ENCODE measurements at places on chromosomes 3 and 15. TPM values are rescaled to one million over a fixed set of nuclear protein-coding genes. Genes with fewer than 3 reads are reported as not detected.

Gene MUSTN1
- total RNA-seq = 2.2 TPM

Gene FAH
- 18.9 TPM for total RNA-seq

Gene GPR27
- total RNA-seq = not detected

- H3K4me3 ChIP-seq = no peak overlapping the region
- DNase-seq = peak; percentile 17
- H3K27me3 ChIP-seq = no peaks in the 10 kb centered on the region
- H3K4me1 ChIP-seq = no peaks in the 10 kb centered on the region
- H3K36me3 ChIP-seq = no peaks in the 10 kb centered on the region
- no peak overlapping the region for H3K27ac ChIP-seq
Observed at GRCh38 chr3:156388497-156389448, 166.1 kb downstream of the SSR3 start.

GRCh38 chr3:15501126-15501525 lies 20.4 kb downstream of the COLQ start:
- no peak overlapping the region for H3K4me3 ChIP-seq
- no peaks in the 10 kb centered on the region for H3K4me1 ChIP-seq

- H3K4me1 ChIP-seq = no peaks in the 10 kb centered on the region
- no peak for DNase-seq
- H3K4me3 ChIP-seq = no peak overlapping the region
- H3K27me3 ChIP-seq = no peaks in the 10 kb centered on the region
Observed at GRCh38 chr3:169094204-169094603, 569.3 kb downstream of the MECOM start.

Gene CX3CR1
- not detected for total RNA-seq

DNA sequence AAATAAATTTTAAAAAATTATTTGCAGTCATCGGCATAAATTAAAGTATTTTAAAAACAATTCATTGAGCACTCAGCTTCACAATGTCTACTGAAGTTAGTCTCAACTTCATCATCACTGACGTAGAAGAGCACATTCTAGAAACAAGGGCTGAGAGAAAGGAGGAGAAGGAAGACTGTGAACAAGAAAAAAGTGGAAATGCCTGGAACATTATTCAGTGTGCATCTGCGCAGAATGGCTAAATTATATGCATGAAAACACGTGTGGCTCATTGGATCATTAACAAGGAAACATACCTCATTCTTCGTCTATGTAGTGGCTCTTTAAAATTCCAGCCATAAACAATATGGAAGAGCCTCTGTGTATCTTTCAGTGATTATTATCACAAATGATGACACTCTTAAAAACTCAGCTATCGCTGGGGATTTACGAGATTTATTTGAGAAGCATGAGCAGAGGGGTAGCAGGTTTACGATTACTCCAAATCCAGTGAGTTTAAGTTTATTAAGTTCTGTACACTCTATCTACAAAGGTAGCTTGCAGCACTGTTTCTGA lies 404.2 kb upstream of the CDIN1 start:
- H3K27me3 ChIP-seq = no peaks in the 10 kb centered on the region
- no peaks in the 10 kb centered on the region for H3K36me3 ChIP-seq
- DNase-seq = no peak

GRCh38 chr3:50985893-50986292 lies 311.2 kb downstream of the DOCK3 start:
- H3K27ac ChIP-seq = no peak overlapping the region
- no peak overlapping the region for H3K4me3 ChIP-seq
- no peaks in the 10 kb centered on the region for H3K27me3 ChIP-seq
- no peak for DNase-seq
- no peaks in the 10 kb centered on the region for H3K36me3 ChIP-seq
- H3K4me1 ChIP-seq = no peaks in the 10 kb centered on the region

Gene IGSF10
- total RNA-seq = not detected

DNA sequence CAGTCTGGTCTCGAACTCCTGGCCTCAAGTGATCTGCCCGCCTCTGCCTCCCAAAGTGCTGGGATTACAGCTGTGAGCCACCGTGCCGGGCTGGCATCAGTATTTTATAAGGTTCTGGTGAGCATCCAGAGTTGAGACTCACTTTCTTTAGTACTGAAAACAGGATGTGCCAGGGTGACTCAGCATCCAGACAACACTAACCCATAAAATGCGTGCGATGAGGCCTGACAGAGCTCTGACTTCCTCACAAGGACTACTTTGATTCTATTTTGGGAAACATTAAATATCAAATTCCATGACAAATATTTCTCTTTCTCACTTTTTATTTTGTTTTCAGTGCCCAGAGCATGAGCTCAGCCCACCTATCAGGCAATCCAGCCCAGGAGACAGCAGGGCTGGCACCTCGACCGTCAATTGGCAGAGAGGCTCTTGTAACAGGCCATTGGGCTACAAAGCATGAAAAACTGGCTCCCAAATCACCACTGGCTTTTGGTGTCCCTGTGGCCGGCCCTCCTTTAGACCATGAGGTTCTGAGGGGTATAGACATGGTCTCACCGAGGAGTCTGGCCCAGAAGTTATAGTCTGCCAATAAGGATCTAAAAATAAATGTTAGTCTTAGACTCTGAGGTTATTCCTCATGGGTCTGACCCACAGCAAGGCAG lies 75.0 kb downstream of the FEM1B start:
- peak overlapping the region; percentile 97 for H3K27ac ChIP-seq
- no peaks in the 10 kb centered on the region for H3K36me3 ChIP-seq
- peak; percentile 98 for DNase-seq
- H3K27me3 ChIP-seq = no peaks in the 10 kb centered on the region
- peaks cover 20% of the 10 kb centered on the region for H3K4me1 ChIP-seq
- H3K4me3 ChIP-seq = no peak overlapping the region

Gene COLQ
- total RNA-seq = 2.3 TPM

Gene CACNA2D3
- not detected for total RNA-seq

DNA sequence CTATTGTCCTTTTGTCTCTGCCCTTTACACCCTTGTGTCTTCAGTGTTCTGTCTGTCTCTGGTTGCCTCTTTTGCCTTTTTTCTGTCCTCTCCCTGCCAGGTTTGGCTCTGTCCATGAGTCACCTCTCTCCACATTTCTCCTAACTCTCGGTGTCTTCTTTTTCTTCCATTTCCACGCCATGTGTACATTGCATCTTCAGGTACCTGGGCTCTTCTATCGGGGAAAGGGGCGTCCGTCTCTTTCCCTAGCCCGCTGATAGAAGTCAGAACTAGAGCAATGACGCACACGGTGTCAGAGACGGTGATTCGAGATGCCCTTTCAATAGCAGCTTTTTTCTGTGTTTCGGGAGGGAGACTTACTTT lies 641 bp downstream of the OPA1 start:
- DNase-seq = peak; percentile 50
- no peaks in the 10 kb centered on the region for H3K27me3 ChIP-seq
- H3K36me3 ChIP-seq = no peaks in the 10 kb centered on the region
- H3K4me1 ChIP-seq = peaks cover 18% of the 10 kb centered on the region
- H3K27ac ChIP-seq = peak overlapping the region; percentile 80

GRCh38 chr3:137204409-137204808 lies 246.6 kb downstream of the IL20RB start:
- no peak overlapping the region for H3K27ac ChIP-seq
- H3K27me3 ChIP-seq = no peaks in the 10 kb centered on the region
- H3K4me1 ChIP-seq = no peaks in the 10 kb centered on the region
- no peak for DNase-seq

- DNase-seq = peak; percentile 73
- H3K36me3 ChIP-seq = no peaks in the 10 kb centered on the region
- H3K27me3 ChIP-seq = no peaks in the 10 kb centered on the region
- no peak overlapping the region for H3K4me3 ChIP-seq
Observed at GRCh38 chr3:175512700-175513099, 653.6 kb downstream of the NAALADL2 start.

Gene DUOXA2
- not detected for total RNA-seq

Gene RCCD1
- 15.3 TPM for total RNA-seq

Gene GRK7
- total RNA-seq = not detected

DNA sequence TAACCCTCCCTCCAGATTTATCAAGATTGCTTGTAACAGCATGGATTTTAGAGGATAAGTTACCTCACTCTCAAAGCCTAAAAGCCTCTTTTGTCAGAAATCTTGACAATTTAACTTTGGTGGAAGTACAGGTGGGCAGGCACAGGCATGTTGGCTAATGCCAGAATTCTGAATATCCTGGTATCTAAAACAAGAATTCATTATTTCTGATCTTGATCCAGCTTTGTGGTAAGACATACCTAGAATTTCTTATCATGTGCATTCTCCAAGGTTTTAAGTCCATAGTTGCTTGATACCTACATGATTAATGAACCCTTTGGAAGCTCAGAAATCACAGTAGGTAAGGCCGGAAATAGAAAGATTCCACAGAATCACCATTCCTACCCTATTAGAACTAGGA lies 109.9 kb upstream of the TTC14 start:
- H3K4me1 ChIP-seq = no peaks in the 10 kb centered on the region
- H3K27ac ChIP-seq = no peak overlapping the region
- H3K27me3 ChIP-seq = no peaks in the 10 kb centered on the region
- H3K36me3 ChIP-seq = no peaks in the 10 kb centered on the region

DNA sequence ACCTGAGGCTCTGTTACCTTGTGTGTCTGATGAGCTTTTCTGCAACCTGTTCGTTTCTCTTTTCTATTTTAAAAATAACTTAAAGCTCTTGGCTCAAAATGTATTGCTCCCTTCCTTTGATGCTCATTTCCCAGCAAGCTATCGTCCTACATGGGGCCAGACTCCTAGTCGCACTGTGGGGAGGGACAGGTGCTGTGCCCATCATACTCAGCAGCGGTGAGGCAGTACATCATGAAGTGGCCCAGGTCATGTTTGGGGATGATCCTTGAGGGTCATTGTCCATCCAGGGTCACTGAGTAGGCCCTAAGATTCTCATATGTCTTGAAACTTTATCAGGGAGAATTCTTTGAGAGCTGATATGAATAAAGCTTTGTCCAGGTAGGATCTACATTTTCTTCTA lies 41.1 kb downstream of the PTH1R start:
- no peaks in the 10 kb centered on the region for H3K27me3 ChIP-seq
- H3K4me1 ChIP-seq = peaks cover 5% of the 10 kb centered on the region
- no peak for DNase-seq
- H3K36me3 ChIP-seq = peaks cover 30% of the 10 kb centered on the region
- no peak overlapping the region for H3K27ac ChIP-seq

DNA sequence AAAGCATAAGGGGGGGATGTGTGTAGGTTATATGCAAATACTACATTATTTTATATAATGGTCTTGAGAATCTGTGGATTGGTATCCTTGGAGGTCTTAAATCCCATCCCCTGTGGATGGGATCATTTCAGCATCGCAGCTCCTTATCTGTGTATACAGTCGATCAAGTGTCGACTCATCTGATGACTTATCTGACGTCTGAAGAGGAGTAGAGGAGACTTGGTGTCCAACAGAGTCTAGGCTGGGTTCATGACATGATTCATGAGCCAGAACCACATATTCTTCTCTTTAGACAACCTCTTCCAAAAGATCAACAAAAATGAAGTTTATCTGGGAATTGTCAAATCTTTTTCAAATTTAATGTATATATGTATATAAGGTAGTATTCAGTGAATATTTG lies 220.7 kb downstream of the NR2F2 start:
- no peaks in the 10 kb centered on the region for H3K27me3 ChIP-seq
- no peak overlapping the region for H3K27ac ChIP-seq
- H3K36me3 ChIP-seq = no peaks in the 10 kb centered on the region
- H3K4me3 ChIP-seq = no peak overlapping the region
- DNase-seq = no peak
- H3K4me1 ChIP-seq = no peaks in the 10 kb centered on the region

DNA sequence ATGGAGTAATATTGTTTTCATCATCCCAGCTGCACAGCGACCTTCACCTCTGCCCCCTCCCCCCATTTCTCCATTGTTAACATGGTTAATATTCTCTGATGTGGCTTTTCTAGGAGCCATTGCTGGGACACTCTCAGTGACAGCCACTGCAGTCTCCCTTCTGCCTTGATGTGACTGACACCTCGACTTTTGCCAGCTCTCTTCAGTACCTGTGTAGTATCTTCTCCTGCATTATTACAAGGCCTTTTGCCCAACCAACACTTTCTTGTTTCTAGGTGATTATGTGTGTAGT lies 179.8 kb downstream of the CLSTN2 start:
- H3K4me1 ChIP-seq = no peaks in the 10 kb centered on the region
- H3K27ac ChIP-seq = no peak overlapping the region
- no peaks in the 10 kb centered on the region for H3K36me3 ChIP-seq
- H3K4me3 ChIP-seq = no peak overlapping the region
- DNase-seq = no peak

- H3K27ac ChIP-seq = no peak overlapping the region
- peak; percentile 34 for DNase-seq
- peaks cover 7% of the 10 kb centered on the region for H3K4me1 ChIP-seq
- no peaks in the 10 kb centered on the region for H3K27me3 ChIP-seq
Observed at GRCh38 chr15:77083381-77084160, 12.7 kb upstream of the TSPAN3 start.

Gene CCRL2
- total RNA-seq = 3.9 TPM

DNA sequence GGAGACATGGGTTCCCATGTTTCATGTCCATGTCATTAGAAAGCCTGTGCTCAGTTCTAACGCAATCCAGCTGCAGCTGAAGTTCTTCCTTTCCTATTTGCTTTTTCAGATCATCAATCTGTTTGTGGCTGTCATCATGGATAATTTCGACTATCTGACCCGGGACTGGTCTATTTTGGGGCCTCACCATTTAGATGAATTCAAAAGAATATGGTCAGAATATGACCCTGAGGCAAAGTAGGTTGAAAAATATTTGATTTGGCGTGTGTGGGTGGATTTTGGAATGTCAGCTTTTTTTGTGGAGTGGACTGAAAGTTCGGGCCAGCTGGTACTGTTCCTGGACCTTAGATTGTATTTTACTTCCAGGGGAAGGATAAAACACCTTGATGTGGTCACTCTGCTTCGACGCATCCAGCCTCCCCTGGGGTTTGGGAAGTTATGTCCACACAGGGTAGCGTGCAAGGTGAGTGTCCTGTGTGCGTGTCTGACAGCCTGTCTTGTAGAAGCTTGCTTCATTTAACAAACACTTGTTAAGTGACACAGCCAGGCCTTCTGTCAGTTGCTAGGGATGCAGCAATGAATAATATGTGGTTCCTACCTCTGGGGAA lies 69.6 kb downstream of the CHDH start:
- H3K4me1 ChIP-seq = no peaks in the 10 kb centered on the region
- H3K4me3 ChIP-seq = no peak overlapping the region
- no peaks in the 10 kb centered on the region for H3K27me3 ChIP-seq
- DNase-seq = no peak
- H3K27ac ChIP-seq = no peak overlapping the region

DNA sequence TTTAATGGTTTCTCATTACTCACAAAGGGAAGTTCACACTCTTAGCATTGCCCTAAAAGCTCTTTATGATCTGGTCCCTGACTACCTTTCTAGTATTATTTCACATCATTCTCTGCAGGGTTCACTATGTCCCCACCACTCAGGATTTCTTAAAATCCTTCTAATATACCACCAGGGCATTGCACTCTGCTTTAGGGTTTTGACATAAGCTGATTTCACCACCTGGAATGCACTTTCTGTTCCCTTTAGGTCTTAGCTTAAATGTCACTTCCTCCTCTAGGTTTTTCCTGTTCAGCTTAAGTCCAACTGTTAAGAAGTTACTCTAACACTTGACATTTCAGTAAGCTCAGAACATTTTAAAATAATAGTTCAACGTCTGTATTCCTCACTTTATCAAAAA lies 81.7 kb downstream of the HCN4 start:
- H3K27ac ChIP-seq = no peak overlapping the region
- no peak overlapping the region for H3K4me3 ChIP-seq
- DNase-seq = no peak
- no peaks in the 10 kb centered on the region for H3K27me3 ChIP-seq

All from endothelial cell of umbilical vein (primary cell).